SK-N-DZ (cell line): ENCODE measurements at places on chromosomes 5 and 9.

GRCh38 chr5:126776499-126777256, at the start of gene LMNB1:
LMNB1 (plus strand) TSS chr5:126777136; CDS start chr5:126777509, 373 bp downstream.
- DNase-seq, result peak; percentile 97

DNA sequence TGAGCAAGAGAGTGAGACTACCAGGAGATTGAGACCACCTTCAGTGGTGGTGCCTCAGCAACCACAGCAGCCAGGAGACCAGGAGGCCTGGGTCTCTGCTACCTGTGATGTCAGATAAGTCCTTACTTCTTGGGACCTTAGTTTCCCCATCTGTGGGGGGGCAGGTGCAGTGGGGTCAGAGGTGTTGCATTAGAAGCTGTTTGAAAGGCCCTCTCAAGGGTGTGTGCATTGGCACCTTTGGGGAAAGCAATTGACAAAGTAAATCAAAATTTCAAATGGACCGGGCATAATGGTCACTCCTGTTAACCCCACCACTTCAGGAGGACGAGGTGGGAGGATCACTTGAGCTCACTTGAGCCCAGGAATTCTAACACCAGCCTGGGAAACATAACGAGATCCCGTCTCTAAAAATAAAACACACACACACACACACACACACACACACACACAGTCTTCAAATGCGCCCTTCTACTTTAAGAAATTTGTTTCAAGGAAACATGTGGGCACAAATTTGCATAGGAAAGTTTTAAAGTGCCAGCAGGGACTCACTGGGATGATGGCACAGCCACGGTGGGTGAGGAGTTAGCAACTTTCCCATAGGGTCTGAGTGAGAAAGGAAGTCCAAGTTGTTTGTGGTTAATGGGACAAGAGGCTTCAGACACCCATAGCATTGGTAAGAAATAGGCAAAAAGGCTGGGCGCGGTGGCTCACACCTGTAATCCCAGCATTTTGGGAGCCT, 1.3 kb upstream of the AK1 start:
- DNase-seq, result no peak

- no peak for DNase-seq
These were observed 45.0 kb downstream of the COL23A1 start for GRCh38 chr5:178545176-178545575.

- no peak for DNase-seq
These were observed 47.1 kb downstream of the MAT2B start for GRCh38 chr5:163552536-163552935.

DNA sequence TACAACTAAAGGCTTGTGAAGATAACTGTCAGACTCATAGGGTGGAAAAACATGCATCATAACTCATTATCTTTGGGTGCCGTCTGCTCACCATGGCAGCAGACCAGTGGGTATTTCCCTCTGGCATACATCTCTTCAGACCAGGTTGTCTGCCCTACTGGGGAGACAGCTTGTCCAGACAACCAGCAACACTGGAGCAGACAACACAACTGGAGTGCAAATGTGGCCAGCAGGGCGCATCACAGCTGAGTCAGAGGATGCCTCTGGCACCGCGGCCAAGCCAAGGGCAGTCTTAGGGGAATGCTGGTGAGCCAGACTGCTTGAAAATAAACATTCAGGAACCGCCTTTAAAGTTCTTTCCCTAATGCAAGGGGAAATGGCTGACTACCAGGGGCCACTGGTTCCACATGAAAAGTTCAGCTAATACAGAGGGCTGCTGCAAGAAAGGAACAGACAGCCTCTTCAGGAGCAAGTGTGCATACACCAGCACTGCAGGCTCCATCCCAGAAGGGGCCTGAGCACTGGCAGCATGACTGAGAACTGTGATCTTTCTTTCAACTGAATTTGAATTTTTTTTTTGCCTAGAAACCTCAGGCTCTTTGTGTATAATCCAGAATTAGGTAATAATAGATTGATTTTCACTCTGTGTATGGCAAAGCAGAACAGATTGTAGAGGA, 77.3 kb downstream of the MAMDC2 start:
- no peak for DNase-seq

DNA sequence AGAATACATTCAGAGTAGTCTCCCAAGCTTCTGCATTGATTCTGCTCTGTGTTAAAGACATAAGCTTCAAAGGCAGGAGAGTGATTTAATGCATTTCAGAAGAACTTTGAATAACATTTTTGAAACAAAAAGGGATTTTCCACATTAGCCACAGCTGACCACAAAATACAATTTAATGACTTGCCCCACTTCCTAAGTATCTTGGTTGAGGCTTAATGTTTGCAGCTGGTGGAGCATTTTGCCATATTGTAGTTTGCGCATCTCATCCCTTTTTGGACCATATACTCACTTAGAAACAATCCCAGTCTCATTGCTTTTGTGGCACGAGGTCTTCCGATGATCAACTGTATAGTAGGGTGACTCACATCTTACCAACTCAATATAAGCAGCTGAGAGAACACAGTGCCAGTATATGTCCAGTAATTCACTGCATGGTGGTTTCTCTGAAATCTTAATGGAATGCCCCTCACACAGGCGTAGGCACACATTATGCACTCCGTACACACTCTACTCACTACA, 455.8 kb upstream of the PTGER4 start:
- no peak for DNase-seq

- no peak for DNase-seq
These were observed 36.0 kb downstream of the NR6A1 start for GRCh38 chr9:124735121-124735520.

GRCh38 chr5:68529581-68529980, 314.0 kb downstream of the PIK3R1 start:
- no peak for DNase-seq
